Mammary epithelial cell (primary cell): ENCODE measurements at places on chromosomes 11 and 22.

- DNase-seq, result no peak
Measured at GRCh38 chr11:45806072-45806933, 1.4 kb downstream of the SLC35C1 start.

DNA sequence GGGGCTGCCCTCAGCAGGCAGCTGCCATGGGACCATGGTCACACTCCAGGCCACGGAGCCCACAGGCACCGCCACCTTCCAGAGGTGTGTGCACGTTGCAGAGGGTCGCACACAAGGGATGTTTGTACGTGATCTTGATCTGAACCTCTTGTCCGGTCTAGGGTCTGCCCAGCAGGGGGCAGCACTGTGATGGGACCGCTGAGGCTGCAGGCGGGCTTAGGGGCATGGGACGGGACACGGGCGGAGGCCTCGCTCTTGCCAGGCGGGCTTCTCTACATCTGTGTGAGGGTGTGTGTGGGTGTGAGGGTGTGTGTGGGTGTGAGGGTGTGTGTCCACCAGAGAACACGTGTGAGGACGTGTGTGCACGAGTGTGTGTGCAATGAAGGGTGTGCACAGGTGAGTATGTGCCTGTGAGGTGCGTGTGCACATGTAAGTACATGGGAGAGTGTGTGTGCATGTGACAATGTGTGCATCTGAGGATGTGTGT lies 52.4 kb downstream of the CACNA1I start:
- DNase-seq, result peak; percentile 11

DNA sequence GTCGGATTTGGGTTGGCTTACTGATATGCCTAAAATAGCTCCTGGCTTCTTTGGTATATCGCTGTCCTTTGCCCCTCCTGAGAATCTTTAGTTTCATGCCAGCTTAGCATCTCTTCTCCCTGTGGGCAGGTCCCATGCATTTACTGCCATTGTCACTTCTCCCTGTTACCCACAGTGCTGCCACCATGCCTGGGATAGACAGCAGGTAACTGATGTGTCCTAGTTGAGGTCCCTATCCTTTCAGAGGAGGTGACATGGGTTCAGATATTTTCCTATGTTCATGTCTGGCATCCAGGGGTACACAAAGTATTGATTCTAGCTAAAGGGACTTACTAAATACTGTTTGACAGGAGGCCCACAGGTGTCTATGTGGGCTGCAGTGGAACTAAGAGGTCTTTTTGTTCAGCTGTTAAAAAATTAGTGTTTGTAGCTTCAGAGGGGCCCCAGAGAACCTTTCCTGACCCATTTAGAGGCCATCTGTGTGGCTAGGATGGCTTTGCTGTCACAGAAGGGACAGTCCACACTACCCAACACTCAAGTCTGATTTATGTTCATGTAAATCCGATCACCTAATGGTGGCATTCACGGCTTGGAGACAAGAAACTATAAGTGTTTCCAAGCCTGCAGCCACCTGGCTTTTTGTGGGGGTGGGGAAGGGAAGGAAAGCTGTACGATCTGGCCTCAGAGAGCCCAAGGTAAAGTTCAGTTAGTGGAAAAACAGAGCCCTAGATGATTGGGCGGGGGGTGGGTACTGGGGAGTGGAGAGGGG lies 8.5 kb downstream of the TIMP3 start:
- no peak for DNase-seq

GRCh38 chr11:15616130-15617105 lies 501.7 kb downstream of the INSC start:
- DNase-seq, result no peak

DNA sequence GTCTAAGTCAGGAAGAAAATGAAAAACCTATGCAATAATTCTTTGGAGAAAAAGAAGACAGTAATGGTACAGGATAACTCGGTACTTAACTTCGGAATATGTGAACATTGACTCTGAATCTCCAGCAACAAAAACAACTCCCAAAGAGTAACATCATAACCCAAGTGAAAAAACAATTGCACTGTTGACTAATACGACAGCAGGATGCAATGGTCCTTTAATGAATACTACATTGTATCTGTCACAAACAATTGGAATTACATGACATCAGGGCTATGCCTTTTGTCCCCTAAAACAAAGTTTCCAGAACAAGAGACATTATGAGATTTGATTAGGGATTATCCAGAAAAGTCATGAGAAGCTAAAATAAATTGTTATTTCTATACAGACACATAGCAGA lies 1065.9 kb downstream of the LRRC4C start:
- DNase-seq, result no peak

DNA sequence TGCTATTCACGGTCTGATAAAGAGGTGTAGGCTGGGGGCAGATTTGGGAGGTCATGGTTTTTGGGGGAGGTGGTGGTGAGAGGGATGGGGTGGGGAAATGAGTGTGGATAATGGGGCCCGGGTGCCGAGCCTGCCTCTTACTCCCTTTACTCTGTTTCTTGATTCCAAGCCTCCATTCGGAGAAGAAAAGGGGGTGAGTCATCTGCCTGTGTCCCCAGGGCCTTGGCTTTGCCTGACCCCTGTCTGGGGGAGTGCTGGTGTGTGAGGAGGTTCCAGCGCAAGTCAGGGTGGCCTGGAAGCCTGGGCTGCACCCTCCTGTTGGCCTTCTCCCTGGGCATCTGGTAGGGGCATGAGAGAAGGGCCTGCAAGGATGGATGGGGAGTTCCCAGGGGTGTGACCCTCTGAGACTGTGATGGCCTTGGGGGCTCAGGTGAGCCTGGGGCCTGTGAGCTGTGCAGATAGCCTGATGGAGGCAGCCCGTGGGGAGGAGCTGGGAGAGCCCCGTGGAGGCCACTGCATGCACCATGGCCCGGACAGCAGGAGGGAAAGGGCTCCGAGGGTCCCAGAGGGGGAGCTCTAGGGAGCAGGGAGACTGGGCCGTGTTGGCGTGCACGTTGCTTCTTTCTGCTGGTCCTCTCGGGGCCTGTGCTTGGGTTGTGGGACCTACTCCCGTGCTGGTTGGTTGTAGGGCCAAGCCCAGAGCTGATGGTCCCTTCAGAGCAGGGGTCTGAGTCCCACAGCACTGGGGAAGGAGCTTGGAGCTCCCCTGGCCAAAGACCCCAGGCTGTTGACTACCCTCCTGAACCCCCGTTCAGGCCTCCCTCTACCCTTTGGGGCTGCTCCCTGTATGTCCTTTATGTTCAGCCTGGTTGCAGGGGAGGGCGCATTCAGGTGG lies 26.3 kb upstream of the ACR start:
- DNase-seq, result no peak

DNA sequence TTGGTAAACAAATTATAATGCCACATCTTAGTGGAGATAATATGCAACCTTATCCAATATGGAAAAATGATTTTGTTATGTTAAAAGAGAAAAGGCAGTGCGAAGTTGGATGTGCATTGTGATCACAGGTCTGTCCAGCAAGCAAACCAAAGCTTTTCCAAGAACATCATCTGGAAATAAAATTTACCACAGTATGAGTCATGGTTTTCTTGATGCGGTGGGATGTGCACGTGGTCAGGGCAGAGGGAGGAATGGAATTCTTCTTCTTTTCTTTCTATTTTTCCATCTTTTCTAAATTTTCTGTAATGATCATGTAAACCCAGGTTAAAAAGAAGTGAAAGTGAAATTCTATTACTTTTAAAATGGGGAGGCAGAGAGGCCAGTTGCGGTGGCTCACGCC lies 169.8 kb downstream of the C11orf91 start:
- DNase-seq, result peak; percentile 26

DNA sequence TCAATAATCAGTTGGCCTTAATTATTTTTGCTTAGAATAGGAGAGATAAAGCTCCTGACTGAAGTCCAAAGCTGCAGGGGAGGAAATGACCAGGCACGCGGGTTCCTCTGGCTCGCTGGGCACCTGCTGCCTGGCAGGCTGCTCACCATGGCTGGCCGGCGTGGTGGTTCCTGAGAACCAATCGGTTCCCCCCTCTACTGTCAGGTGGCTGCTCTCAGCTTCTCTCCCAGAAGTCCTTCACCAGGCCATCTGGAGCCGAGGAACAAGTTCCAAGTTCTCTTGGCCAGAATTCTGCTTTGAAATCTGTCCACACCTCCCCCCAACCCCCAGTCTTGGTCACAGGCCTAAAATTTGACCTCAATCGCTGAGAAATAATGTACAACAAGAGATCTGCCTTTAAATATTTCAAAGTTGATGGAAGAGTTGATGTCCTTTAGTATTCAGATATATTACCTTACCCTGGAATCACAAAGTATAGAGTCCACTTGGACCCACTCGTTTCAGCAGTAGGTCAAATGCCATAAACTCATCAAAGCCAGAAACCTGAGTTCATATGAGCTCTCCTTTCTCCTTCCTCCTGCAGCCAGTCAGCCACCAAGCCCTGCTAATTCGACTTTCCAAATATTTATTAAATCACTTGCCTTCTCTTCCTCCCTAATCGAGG lies 25.2 kb downstream of the EXPH5 start:
- no peak for DNase-seq

- no peak for DNase-seq
Measured at GRCh38 chr11:35104655-35105054, 34.3 kb upstream of the CD44 start.

GRCh38 chr11:18012122-18012905 lies 533 bp downstream of the SERGEF start:
- peak; percentile 30 for DNase-seq

- DNase-seq, result no peak
Measured at GRCh38 chr22:44846726-44847275, 94.4 kb downstream of the ARHGAP8 start.

GRCh38 chr22:21940521-21940920 lies 12.1 kb downstream of the PPM1F start:
- peak; percentile 40 for DNase-seq

DNA sequence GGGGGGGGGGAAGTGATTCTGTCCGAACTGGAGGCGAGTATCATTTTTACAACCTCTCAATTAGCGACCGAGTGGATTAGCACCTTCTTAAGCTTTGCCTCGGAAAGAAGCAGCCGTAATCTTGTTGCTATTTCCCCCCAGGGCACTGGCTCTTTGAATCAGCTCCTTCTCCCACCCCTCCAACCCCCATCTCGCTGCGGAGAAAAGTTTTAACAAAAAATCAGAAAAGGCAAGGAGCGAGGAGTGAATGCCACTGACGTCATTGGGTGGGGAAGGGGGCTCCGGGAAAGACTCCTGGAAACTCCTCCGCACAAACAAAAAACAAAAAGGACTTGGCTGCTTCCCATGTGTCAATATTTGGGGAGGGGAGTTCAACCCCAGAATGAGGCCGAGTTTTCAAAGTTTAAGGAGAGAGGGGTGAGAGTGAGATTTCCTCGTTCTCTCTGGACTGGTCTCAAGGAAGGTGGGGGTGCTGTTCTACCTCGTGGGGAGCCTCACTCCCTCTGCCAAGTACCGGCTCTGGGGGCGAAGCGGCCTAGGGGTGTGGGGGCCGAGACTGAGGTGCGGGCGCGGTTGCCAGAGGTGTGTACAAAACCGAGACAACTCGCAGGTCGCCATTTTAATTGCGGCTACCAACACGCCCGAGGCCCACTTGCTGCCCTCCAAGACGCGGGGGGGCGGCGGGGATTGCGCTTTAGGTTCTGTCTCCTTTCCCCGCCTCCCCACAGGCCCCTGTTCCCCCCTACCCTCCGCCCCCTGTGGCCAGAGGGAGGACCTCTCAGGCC lies 2.5 kb upstream of the PAX6 start:
- no peak for DNase-seq

DNA sequence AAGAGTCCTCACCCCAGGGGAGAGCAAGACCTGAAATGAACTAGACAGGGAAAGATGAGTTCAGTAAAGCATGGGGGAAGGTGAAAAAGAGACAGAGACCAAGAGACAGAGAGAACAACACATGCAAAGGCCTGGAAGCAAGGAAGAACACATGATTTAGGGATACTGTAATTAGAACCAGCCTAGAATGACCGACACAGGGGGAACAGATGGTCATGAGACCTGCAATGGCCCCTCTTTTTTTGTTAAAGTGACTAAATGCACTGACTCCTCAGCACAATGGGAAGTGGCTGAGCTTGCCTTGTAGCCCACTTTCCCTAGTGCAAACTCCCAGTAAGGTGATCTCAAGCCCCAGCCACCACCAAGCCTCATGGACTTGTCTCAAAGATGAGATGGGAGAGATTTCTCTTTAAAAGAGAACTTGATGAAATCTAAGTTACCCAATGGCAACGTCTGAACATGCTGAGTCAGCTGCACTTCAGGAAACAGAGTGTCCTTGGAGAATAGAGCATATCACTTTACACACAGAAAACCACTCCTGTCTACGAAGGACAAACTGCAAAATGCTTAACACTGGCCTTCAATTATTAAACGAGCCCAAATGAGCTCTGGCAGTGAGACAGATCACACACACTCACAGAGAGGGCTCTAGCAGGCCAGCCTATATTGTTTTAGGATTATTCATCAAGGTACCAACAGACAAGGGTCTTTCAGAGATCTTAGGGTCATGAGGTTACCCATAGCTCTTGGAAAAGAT lies 91.0 kb downstream of the SERGEF start:
- no peak for DNase-seq

GRCh38 chr11:134049303-134049702 lies 19.6 kb upstream of the JAM3 start:
- no peak for DNase-seq

DNA sequence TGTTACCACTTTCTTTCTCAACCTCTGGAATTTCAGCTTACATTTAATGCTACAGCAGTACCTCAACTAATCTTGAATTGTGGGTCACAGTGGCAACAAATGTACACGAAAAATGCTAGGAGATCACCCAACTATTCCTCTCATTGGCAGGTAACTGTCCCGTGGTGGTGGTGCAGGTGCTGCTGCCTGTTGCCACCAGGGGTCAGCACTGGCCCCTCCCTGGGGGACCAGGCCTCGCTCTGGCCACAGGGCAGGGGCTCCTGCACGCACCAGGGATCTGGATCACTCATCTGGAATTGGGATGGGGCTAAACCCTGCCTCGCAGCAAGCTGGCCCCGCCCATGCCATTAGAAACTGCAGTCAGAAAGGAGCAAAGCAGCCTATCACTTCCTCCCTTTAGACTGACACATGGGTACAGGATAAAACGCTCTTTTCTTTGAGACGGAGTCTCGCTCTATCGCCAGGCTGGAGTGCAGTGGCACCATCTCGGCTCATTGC lies 6.9 kb upstream of the POLDIP3 start:
- DNase-seq, result peak; percentile 55

- no peak for DNase-seq
Measured at GRCh38 chr11:113188371-113188834, 126.0 kb upstream of the TTC12 start.

GRCh38 chr11:108859510-108859909 lies 194.6 kb downstream of the DDX10 start:
- peak; percentile 63 for DNase-seq

- DNase-seq, result no peak
Measured at GRCh38 chr11:73536961-73537360, 61.0 kb downstream of the FAM168A start.

DNA sequence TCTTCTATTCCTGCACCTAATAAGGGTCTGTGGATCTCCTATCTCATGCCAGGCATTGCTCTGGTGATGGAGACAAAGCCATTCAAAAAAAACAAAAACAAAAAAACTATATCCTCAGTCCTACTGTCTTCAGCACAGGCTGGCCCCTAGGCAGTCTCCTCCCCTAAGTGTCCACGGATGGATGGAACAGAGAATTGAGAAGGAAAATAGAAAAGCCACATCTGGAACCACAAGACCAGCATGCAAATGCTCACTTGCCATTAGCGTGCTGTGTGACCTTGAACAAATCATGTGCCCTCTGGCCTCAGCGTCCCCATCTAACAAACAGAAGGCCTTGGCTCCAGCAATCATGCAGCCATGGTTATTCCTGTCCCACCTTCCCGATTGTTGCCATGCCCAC lies 32.7 kb upstream of the CD82 start:
- no peak for DNase-seq
